ENCODE measurements at places on chromosomes 11 and 22.

DNA sequence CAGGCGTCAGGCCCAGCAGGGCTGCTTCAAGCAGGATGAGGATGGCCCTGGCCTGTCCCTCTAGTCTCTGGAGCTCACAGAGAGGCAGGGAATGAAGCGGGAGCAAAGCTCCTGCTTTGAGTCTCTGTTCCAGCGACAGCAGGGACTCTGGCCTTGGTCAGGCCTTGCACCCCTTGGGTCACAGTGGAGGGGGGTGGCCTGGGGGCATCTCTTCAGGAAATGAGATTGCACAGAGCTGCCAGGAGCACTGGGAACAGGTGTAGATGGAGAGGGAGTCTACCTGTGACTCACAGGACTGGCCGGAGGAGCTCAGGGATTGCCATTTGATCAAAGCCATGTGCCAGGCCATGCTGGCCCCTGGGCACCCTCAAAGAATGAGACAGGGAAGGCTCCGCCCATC is 1.6 kb downstream of the ANO1 start:
- no peak for DNase-seq

- DNase-seq = peak; percentile 42
These were observed 13.0 kb upstream of the CYB5R3 start for GRCh38 chr22:42661985-42662831.

DNA sequence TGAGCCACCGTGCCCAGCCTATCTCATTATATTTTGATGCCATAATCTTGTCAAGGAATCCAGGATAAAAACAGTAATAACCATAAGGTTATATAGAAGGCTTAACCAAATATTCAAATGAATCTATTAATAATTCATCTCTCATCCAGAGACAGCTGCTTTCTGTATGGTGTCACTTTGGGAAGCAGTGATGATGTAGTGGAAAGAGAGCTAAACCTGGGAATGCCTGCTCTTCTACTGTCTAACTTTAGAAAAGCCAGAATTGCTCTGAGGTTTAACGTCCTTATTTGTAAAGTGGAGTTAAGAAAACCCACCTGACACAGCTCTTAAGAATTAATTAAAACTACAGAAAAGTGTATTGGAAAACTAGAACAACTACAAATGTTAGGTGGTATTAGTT is 29.3 kb upstream of the OR10D3 start:
- no peak for DNase-seq

- peak; percentile 93 for DNase-seq
These were observed 112.8 kb upstream of the C11orf87 start for GRCh38 chr11:109309153-109309552.

- peak; percentile 9 for DNase-seq
These were observed 7.0 kb downstream of the CHST1 start for GRCh38 chr11:45658292-45658991.

Measured in NCI-H510A treated with DMSO at 0.1 percent for 48 hours (cell line).